ENCODE measurements at places on chromosomes 12 and 14.

DNA sequence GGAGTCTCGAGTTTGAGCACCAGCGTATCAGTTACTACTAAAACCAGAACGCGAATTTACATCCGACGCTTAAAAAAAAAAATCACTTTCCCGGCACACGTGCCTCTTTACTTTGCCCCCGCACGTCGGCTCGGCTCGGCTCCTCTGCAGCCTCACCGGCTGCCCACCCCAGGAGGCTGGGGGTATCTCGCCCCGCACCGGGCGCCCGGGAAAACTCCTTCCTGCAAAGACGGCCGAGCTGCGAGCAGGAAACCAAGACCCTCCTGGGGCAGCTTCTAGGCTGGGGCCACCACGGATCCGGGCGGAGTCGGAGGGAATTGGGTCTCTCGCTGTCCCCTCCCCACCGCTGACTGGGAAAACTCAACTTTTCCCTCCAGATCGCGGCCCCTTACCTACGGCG lies 610 bp downstream of the VSIG10 start:
- peak; percentile 32 for DNase-seq

DNA sequence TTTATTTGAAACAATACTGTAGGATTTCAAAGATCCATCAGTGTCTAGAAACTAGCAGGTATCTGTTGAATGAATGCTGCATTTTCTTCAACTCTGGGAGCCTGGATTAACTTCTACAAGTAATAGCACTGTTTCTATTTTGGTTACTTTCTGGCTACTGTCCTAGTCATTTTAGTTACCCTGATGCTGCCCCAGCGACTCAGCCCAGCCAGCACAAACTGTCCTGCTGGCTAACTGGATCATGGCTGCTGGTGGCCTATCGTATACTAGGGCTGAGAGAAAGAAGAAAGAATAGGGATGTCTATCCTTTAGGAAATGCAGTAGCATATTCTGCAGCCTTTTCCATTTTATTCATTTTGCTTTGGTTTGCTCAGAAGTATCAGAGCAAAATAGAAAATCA lies 53.9 kb downstream of the NTN4 start:
- DNase-seq: no peak

- no peak for DNase-seq
These were observed 24.6 kb upstream of the SERPINA1 start for GRCh38 chr14:94412671-94413638.

- DNase-seq: no peak
These were observed 54.0 kb downstream of the PRIMA1 start for GRCh38 chr14:93734086-93734822.

GRCh38 chr14:74663884-74664283 lies 49.0 kb downstream of the AREL1 start:
- no peak for DNase-seq

DNA sequence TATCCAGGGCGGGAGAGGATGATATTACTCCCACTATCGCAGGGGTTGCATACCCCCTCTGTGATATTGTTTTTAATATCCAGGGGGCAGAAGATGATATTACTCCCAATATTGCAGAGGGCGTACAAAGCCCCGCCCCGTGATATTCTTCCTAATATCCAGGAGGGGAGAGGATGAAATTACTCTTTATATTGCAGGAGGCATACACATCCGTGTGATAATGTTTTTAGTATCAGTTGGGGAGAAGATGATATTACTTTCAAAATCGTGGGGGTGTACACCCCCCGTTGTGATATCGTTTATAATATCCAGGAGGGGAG lies 52.9 kb upstream of the OXA1L start:
- no peak for DNase-seq

GRCh38 chr12:62813031-62813829 lies 121.7 kb downstream of the PPM1H start:
- peak; percentile 45 for DNase-seq

- DNase-seq: no peak
These were observed 2.3 kb downstream of the PYM1 start for GRCh38 chr12:55925371-55925770.

- no peak for DNase-seq
These were observed 25.2 kb upstream of the PPFIBP1 start for GRCh38 chr12:27498761-27499160.

GRCh38 chr12:41512497-41512896 lies 324.4 kb downstream of the PDZRN4 start:
- no peak for DNase-seq

DNA sequence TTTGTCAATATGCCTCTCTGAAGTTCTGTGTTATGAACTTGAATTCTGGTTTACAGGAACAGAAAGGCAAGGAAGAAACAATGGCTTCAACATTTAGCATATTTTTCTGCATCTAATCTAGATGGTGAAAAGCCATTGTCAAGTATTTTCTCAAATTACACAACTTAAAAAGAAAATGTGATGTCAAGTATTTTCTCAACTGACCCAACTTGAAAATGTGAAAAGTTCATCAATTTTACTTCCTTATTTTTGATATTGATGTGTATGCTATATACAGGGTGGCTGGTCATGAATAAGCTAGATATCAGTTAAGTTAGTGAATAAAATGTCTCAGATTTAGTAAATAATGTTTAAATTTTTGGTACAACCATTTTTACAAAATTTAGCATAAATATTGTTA lies 196.7 kb downstream of the ALX1 start:
- no peak for DNase-seq

GRCh38 chr12:5912437-5913334 lies 32.4 kb downstream of the ANO2 start:
- DNase-seq: peak; percentile 9

DNA sequence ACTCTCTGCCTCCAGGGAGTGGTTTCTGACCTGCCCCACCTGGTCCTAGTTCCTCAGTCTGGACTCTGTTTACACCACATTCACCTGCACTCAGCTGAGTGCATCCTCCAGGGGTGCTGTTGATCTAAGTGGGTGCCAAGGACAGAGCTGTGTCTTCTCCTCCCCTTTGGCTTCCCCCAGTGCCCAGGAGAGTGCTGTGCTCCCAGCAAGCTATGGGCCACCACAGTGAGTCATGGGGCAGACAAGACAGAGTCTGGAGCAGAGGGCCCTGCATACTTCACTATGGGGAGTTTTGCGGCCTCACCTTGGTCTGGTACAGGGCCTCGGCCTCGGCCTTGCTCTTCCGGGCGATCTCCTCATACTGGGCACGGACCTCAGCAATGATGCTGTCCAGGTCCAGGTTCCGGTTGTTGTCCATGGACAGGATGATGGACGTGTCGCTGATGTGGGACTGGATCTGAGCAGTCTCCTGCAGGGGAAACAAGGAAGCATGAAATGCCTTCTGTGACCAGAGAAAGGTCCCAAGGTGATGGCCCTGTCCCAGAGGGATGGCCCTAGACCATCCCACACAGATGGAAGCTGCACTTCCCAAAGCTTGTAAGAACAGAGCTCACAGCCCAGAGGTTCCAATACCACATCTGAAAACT lies 4.9 kb downstream of the KRT73 start:
- no peak for DNase-seq

DNA sequence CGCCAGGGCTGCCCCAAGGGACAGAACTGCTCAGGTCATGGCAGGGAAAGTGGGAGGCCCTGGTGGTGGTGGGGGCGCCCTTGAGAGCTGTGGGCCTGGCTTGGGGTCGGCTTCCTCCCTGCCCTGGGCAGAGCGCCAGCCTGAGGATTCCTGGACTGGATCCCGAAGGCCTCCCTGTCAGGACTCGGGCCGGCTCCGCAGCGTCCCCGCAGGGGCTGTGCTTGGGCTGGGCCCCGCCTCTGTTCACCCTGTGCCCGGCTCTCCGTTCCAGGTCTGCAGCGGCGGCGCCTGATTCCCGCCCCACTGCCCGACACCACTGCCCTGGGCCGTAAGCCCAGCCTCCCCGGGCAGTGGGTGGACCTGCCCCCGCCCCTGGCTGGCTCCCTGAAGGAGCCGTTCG lies 39.9 kb downstream of the KIF26A start:
- no peak for DNase-seq

DNA sequence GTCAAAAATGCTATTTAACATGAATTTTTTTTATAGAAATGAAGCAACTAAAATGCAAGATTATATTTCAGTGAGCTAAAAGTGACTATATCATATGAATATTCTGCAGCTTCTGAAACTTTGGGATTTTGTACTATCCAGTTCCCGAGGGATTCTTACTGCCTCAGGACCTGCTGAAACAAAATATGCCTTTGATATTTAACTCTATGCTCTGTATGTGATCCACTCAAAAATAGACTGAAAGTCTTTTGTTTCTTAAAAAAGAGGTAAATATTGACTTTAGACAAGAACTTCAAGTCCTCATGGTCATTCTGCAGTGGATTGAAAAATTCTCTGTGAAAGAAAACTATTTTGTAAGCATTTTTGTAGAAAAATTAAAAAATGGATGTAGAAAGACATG lies 22.4 kb downstream of the CNTN1 start:
- DNase-seq: no peak

DNA sequence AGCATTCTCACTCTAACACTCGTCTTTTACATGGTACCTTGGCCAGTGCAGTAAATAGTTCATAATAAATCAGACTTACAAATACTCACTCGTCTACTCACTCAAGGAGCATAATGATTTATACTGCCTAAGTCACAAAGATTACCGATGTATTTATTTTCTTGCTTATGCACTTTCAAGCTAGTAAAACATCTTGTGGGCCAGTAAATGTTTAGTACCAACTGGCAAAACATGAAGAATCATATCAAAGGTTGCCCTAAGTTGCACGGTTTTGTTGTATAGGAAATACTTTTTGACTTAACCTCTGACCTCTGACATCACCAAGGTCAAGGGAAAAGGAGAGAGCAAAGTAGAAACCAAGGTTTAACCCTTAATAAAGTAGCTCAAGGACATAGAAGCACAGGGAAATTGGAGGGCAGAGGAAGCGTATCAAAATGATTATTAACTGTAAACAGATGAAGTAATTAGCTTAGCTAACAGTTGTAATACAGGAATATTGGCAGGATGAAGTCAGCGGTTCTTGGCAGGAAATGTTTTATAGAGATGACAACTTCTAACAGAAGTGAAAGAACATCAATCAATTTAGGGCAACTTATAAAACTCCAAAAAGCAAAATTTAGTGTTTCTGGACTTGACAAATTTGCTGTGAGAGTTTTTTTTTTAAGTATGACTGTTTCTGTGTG lies 131.9 kb downstream of the HMGA2 start:
- DNase-seq: no peak

- no peak for DNase-seq
These were observed 181.2 kb downstream of the PRKCH start for GRCh38 chr14:61502459-61503093.

DNA sequence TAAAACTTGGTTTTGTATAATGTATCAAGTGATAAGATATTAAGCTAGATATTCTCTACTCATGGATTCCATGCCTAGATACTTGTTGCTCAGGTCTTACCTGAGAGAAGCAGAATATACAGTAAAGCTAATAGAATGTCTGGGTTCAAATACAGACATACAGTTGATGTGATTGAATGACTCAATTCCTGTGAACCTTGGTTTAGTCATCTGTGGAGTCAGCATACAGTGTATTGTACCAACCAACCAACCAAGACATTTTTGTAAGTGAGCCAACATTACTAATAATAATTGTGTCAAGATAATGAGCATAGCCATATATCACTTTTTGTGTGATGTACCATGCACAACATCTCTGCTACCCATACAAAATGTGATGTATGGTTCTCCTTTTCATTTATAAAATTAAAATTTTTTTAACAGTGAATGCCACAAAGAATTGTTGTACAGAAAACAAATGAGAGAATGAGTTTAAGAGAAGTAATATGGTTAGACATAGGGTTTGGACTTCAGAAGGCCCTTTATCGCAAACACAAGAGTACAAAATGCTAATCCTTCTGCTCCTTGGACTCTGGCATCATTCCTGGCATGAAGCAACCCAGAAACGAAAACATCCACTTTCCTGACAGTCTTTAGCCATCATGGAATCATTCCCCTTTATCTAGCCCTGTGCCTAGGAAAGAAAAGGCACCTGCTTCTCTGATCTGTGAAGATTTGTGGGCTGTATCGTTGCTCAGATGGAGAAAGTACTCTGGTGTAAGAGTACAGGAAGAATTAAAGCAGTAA lies 977.2 kb upstream of the USP15 start:
- no peak for DNase-seq

DNA sequence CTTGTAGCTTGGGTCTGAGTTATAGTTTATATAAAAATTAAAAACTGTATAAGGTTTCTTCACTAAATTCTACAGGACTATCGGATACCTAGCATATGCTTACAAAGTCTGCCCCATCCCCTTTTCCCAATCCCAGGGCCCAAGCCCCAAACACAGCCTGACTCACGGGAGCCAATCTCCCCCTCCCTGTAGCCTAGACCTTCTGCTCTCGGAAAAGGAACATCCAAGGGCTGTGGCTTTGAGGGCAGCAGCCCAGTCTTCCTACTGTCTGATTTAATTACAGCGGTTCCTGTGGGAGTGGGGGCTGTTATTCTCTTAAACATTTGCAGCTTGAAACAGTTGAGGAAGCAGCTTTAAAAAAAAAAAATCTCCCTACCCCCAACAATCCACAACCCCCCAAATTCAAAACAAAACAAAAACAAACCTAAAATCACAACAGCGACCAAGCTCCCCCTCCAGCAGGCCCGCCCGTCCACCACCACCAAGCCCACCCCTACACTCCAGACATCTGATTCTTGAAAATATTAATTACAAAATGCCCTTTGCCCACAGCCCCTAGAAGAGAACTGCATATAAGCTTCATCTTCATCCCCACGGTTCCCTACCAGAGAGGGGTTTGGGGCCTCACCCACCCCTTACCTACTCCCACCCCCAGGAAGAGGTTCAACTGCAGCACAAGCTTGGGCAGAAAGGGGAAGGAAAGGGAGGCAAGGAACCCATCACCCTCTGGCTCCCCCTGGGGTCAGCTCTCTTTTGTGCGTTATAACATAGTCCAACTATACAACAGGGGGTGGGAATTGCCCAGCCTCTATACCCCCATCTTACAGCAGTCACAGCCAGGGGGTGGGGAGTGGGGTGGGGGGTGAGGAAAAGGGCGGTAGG lies 1.1 kb upstream of the PRKAG1 start:
- peak; percentile 36 for DNase-seq

DNA sequence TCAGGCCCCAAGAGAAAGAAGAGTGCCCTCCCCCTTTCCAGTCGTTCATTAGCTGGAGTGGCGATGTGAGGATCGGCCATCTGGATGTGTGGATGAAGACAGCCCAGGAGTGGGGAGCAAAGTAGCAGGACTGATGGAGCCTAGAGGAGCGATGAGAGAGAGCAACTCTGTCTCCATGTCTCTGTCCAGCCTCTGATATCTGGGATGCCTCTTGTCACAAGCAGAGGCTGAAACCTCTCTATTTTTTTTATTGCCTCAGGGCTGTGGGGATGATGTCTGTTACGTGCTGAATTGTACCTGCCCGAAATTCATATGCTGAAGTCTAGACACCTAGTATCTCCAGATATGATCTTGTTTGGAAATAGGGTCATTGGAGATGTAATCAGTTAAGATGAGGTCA lies 2.7 kb downstream of the SERPINA11 start:
- no peak for DNase-seq

- no peak for DNase-seq
These were observed 55.1 kb upstream of the FRMD6 start for GRCh38 chr14:51596488-51597117.

GRCh38 chr14:52391881-52392615 lies 77.9 kb downstream of the PTGER2 start:
- DNase-seq: no peak

GRCh38 chr14:55279384-55279783 lies 8.2 kb downstream of the FBXO34 start:
- no peak for DNase-seq

Data from HT-29 (cell line).